ENCODE measurements at places on chromosomes 2 and 18.
A peak's percentile ranks its signal among the peaks of the same experiment; 100 is the strongest.

- no peak for DNase-seq
These were observed 14.0 kb downstream of the CDC42EP3 start for GRCh38 chr2:37657471-37657870.

DNA sequence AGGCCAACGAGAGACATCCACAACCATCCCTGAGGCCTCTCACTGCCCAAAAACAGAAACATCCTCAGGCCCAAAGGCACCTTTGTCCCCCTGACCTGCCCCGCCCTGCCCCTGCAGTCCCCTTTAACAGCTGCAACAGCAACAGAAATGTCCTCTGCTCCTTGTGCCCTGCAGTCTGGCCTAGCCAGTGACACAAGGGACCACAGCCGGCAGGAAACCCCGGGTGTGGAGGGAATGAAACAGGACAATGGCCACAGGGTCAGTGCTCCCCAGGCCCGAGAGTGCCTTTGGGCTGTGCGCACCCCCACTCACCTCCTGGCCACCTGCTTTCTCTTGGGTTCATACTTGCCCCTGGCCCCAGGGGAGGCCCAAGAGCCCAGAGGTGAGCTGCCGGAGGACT is 35.6 kb downstream of the SNED1 start:
- DNase-seq = no peak

- DNase-seq = no peak
These were observed 44.7 kb upstream of the RAB31 start for GRCh38 chr18:9663377-9663776.

GRCh38 chr2:228103379-228103778 is 78.1 kb downstream of the SPHKAP start:
- DNase-seq = no peak

DNA sequence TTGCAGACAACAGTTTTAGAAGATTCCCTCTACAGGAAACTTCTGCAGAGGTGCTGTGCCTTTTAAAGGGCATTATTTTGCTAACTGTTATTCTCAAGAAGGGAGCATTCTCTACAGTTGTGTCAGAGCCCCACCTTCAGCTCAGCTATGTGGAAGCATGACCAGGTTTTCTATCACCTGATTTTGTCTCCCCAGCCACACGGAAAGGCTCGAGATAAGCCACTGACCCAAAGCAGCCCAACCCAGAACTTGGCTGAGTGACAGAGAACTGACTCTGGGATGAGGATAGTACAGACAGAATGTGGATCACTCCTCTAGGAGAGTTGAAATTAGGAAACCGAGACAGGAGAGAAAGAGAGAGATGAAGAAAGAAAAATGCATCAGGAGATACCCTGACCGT is 10.7 kb downstream of the COL4A4 start:
- DNase-seq = no peak

DNA sequence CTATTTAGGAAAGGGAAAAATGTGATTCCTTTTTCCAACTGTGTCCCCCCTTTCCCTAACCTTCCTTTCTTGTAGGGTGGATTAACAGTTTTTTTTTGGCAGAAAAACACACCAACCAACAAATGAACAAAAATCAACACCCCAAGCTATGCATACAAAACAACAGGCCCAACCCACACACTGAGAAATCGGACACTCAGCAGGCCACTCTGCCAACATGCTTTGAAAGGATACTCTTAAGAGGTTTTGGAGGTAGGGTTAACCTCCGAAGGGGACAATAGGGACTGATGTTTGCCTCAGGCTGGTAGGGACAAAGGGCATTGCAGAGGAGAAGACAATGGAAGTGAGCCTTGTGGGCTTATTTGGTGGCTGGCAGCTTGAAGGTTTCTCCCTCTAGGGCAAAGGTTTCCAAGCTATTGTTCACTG is 33.1 kb upstream of the POLE4 start:
- no peak for DNase-seq

- DNase-seq = no peak
These were observed 16.9 kb upstream of the C18orf32 start for GRCh38 chr18:49503931-49504330.

- no peak for DNase-seq
These were observed 8.6 kb upstream of the ZNF407 start for GRCh38 chr18:74589021-74589420.

GRCh38 chr2:34305587-34305986 is 706.5 kb upstream of the FAM98A start:
- no peak for DNase-seq

DNA sequence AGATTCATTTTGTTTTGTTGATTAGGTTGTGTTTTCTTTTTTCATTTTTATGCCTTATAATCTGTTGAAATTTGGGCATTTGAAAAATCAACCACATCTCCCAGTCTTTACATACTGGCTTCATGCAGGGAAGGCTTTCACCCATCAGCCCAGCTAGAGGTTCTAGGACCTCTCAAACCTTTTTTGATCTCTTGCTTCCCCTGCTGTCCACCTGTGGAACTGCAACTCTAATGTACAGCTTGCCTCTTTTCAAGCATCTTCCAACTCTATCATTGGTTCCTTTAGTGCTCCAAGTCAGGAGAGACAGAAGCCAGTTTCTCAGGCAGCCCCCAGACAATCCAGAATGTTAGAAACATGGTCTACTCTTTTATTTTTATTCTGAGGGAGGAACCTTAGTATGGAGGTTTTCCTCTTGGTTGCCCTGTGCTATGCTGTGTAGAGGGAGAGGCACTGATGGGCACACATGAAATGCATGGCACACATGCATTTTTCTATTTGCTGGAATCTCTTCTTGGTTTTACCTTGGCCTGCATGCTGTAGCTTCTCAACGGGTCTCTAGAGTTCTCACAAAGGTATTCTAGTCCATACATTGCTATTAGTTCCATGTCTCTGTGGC is 107.2 kb upstream of the L3MBTL4 start:
- DNase-seq = peak; percentile 71

GRCh38 chr2:187447336-187447735 is 716 bp downstream of the CALCRL start:
- DNase-seq = no peak

GRCh38 chr2:233227346-233227978 is 24.0 kb upstream of the ATG16L1 start:
- no peak for DNase-seq
